ENCODE measurements at places on chromosomes 6 and 20.

DNA sequence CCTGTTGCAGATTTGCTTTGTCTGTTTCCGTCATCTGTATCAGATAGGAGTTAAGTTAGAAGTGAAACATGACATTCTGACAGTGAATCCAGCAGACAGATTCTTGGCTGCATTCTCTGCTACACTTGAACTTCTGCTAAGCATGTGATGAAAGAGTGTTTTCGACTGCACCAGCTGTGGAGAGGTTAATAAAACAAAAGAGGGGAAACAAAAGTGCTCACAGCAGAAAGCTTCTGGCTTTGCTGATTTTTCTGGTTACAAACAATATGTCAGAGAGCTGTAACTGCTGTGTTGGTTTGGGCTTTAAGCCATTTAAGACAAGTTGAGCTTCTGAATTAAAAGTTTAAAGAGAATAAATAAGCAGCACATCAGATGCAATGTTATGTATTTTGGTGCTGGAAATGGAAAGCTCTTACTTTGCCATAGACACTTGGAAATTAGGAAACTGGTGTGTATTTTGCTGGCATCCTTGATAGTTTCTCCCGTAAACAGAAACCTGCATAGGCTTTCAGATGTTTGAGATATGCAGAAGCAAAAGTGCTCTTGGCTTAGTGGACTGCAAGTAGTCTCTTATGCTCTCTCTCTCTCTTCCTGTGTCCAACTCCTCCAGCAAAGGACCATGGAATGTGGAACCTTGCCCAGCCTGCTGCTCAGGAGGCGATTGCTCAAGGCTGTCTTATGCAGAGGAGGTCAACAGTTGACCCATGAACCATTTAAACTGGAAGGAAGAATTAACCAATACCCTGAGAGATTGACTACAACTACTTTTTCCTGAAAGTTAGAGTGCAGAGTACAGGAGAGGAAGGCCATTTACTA is 104.9 kb downstream of the RPS12 start:
- no peak for DNase-seq

DNA sequence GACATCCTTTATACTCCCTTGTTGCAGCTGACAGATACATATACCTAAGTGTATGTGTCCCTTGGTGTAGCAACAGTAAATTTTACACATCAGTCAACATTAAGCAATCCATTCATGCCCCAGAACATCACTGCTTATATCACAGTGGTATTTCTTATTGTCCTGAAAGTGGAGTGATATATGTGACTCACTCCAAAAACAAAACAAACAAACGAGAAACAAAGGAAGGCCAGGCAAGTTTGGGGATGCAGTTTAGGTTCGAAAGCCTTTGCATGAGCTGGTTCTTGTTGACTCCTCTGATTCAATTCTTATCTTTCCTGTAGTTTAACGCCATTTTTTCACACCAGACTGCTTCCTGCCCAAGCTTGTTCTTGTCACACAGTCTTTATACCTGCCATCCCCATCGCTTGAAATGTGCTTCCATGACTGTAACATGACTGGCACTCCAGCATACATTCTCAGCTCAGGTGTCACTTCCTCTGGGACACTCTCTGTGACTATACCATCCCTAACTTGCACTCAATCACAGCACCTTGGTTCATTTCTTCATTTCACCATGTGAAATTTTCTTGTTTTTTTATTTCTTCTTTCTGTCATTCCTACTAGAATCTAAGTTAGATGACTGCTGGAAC is 125.0 kb upstream of the TSHZ2 start:
- DNase-seq = no peak

DNA sequence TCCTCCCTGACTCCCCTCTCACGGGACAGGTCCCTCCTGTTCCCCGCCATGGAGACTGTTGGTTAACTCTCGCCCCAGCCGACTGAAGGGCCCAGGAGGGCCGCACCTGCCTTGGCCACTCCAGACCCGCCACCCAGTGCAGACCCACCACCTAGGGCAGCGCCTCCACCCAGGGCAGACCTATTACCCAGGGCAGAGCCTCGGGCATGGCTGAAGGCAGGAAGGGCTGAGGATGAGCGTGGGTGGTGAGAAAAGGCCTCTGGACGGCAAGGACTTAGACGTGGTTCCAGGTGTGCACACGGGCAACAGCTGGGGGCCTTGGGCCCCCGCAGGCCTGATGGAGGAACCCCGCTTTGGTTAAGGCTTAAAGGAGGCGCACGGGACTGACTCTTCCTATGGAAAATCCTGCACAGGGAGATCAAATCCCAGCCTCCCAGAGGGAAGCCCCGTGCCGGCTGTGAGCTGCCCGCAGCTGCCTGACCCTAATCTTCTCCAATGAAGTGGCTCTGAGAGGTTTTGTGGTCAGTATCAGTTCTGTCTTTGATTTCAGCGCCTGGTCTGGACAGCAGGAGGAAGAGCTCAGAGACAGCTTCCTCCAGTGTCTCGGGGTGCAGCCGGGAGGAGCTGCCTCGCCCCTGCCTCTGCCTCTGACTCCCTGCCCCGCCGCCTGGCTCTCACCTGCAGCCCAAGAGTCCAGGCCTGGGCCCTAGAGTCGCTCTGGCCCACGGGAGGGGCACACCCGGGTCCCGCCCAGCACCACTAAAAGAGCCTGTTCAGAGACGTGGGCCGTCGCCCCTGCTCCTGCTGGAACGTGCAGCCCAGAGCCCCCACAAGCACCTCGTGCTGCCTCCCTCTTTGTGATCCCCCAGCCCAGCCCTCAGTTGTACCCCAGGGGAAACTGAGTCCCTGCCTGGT is 12.1 kb upstream of the CHRNA4 start:
- DNase-seq = no peak

GRCh38 chr6:43801495-43802181 is 31.6 kb downstream of the VEGFA start:
- DNase-seq = no peak

DNA sequence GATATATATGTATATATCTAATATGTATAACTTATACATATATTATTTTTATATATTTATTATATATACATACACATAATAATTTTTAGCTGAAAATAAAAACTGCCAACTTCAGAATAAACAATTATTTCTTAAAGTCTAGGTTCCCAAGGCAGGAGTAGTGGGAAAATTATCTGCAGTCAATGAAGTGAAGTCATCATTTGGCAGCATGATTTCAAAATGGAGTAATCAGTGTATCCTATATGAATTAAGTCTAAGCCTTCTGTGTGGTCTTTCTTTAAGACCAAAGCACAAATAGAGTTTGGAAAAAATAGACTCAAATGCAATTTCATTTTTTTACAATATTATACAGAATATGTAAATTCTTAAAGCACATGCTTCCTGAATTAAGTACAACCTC is 251.0 kb downstream of the SAMD5 start:
- DNase-seq = no peak

GRCh38 chr6:96532399-96532798 is 10.8 kb downstream of the UFL1 start:
- DNase-seq = no peak

DNA sequence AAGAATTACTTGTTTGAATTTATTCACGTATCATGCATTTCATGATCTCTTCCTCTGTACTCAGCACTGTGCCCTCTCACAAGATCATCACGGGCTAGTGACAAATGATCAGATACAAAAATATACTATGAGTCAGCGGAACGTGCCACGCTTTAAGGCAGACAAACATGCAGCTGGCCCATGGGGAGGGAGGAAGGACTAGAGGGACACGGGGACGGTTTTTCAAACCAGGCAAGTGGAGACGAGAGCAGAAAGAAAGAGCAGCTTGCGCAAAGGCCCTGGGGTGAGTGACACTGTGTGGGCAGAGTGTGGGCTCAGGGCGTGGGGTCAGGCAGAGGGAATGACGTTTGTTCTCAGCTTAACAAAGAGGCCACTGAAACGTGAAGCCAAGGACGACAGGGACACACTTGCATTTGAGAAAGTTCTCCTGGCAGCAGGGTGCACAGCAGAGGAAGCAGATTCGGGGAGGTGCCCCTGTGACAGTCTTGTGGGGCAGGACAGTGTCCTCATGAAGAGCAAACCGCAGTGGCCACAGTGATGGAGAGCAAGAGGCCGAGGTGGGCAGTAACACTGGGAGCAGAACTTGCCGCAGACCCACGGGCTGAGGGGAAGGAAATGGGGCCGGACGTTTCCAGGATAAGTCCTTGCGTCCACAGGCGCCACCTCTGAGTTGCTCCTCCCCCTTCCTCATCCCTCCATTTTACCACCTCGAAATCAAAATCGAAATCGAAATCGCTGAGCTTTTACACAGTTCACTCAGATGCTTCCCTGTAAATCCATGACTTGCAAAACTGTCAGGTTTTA is 6.9 kb upstream of the RPS6KA2 start:
- no peak for DNase-seq

GRCh38 chr6:96940322-96940721 is 15.8 kb downstream of the KLHL32 start:
- DNase-seq = no peak

DNA sequence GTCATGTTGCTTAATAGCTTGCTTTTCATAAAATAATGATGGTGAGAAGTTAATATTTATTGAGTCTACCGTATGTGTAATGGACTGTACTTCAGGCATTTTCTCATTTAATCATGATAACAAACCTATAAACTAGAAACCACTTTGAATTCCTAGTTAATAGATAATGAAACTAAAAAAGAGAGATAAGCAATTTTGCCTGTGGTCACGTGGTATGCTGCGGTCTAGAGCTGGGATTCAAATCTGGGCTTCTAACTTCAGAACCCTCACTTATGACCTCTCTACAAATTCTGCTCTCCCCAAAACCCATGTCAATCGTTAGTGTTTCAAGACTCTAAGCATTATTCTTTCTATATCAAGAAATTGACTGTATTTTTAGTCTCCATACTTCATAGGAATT is 700.7 kb downstream of the PRKN start:
- DNase-seq = no peak

DNA sequence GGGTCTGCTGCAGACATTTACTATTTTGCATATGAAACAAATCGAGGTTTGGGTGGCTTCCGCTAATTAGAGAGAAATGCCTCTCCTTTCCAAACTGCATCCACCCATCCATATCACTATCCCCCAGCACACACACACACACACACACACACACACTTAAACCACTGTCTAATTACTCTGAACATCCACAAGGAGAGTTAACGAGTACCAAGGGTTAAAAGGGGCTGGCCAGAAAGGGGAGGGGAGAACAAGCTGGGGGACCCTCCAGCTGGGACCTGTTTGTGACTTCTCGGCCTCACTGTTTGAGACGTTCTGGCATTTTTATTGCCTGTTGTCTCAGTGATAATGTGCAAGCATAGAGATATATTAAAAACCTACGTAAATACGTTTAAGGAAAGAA is 261.2 kb downstream of the FOXC1 start:
- DNase-seq = no peak

DNA sequence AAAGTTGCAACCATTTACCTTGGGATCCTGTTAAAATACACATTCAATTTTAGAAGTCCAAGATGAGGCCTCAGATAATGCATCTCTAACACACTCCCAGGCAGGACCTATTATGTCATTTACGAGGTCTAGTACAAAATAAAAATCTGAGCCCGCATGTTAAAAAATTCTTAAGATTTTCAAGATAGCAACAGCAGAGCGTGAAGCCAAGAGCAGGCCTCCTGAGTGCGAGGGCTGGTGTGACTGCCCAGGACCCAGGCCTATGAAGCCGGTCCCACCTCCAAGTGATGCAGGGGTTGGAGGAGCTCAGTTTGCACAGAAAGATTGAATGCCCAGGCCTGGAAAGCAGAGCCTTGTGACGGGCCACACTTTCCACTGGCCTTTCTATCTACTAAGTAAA is 211.1 kb upstream of the KCNQ5 start:
- no peak for DNase-seq

- no peak for DNase-seq
Measured at GRCh38 chr20:39954621-39955020, 734.4 kb downstream of the MAFB start.

DNA sequence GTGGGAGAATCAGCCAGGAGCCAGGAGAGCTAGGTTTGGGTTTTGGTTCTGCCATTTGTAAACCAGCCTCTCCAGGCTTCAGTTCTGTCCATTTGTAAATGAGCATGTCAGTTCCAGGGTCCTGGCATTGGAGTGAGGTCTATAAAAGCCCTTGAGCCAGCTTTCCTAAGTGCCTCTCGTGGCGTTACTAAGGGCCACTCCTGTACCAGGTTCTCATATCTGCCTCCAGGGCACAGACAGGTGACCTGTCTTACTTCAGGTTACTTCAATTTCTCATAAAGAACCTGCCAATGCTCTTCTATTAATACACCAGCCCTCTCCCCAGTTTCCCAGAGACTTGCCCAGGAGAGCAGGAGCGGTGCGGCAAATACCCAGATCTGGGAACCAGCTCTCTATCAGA is 101.9 kb downstream of the VEGFA start:
- DNase-seq = no peak

DNA sequence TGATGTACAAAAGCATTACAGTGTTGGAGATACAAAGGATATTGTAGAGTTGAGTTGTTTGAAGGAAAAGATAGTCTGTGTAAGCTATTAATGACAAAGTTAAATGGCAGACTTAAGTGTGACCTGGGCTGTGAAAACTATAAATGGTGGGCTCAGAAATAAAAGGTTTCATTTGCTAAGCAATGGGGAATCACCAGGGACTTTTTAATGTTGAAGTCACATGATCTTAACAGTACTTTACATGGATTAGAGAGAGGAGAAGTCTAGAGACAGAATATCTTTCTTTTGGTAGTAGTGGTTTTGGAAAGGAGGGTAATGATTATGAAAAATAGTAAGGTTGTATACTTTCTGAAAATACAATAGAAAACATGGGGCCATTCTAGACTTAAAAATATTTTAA is 67.1 kb downstream of the SCAF8 start:
- DNase-seq = no peak

Data from stimulated activated CD4-positive, alpha-beta T cell treated with anti-CD3 and anti-CD28 coated beads, Interleukin-2, amount 100 ng/mL, for 24 hours (primary cell).